ENCODE measurements at places on chromosomes 4 and X.

DNA sequence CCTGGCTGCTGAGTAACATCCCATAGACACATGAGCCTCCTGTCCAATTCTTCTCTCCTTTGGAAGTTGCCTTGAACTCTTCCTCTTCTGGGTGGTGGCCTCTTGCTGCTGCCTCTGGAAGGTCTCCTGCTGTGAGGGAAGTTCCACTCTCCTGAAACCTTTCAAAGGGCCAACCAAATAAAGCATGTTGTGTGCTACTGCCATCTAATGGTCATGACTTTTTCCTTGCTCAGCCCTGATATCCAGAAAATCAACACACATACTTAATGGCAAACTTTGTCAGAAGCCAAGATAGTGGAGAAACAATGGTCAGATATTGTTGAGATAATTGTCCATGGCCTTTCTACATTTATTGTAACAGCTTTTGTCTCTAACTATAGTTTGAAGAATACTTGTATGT, 19.1 kb upstream of the ZXDA start:
- no peak for DNase-seq

GRCh38 chr4:153593161-153593560, 90.9 kb upstream of the TLR2 start:
- no peak for DNase-seq

DNA sequence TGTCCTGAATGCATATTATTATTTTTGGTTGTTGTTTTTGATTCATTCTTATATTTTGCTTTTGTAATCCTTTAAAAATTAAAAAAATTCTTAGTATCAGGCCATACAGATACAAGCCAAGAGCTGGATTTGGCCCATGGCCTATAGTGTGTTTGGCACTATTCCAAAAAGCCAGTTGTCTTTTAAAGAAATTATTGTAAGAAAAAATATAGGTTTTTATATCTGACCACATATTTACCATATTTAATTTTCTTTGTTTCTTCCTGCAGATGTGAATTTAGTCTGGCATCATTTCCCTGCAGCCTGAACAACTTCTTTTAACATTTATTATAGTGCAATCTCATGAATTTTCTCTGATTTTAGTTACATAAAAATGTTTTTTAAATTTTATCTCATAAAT, 652.8 kb upstream of the NR3C2 start:
- no peak for DNase-seq

DNA sequence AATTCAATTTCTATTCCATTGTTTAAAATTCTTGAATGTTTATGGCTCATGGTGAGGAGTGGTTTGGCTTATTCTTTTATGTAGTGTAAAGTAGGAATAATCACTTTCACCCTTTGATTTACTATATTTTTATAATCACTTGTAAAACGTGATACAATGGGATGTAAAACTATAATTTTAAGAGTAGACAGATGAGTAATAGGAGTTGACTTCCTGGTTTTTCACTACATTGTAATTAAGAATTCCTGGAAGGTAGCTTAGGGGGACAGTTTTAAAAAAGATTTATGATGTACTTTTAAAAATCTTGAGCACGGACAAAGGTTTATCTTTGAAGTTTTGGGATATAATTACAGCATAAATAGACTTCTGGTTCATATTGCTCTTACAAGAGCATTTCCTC, 65.3 kb downstream of the PDGFC start:
- DNase-seq, result no peak

- DNase-seq, result no peak
Observed at GRCh38 chr4:76155979-76156378, 7.8 kb upstream of the NUP54 start.

GRCh38 chr4:169952236-169953002, 73.8 kb downstream of the MFAP3L start:
- no peak for DNase-seq
